Chondrocyte (in vitro differentiated cells): ENCODE measurements at places on chromosomes 12 and 14. TPM values are rescaled to one million over a fixed set of nuclear protein-coding genes. Genes with fewer than 3 reads are reported as not detected.

- peak; percentile 26 for DNase-seq
Observed at GRCh38 chr12:117109943-117110635, 10.9 kb upstream of the TESC start.

The GSG1 gene
- total RNA-seq: 0.36 to 0.38 TPM in 2 of 3 replicates, not detected in the other

DNA sequence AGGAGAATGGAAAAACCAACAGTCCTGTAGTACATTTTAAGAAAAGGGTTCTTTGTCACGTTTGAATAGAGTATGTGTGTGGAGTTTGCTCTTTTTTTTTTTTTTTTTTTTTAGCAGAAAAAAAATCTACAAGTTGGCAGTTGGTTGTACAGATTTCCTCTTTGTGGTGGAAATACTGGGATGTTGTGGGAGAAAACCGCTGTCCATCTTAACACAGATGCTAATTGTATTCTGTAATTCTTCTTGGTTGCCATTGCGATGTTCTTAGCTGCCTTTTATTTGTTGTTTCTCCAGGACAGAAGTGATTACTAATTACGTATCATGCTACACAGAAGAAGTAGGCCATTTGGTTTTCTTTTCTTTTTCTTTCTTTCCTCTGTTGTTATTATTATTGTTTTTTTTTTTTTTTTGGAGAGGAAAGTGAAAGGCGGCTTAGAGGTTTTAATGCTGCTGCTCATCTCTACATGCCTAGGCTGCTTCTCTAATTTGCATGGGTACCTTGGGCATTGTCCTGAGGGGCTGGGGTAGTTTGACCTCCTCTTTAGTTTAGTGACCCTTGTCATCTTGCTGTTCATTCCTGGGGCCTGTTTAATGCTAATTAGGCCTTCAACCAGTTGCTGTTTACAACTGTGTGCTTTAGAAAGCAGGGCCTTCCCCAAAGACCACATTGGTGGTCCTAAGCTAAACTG lies 94.7 kb downstream of the TMTC2 start:
- DNase-seq: no peak

The CLEC14A gene
- total RNA-seq: not detected in 3 replicates

The ERG28 gene
- 15.5 to 20.4 TPM (median 16.7 TPM) in 3 replicates for total RNA-seq

GRCh38 chr14:99995700-99996356 lies 69.4 kb upstream of the EVL start:
- no peak for DNase-seq

GRCh38 chr12:96520767-96521166 lies 31.4 kb downstream of the CFAP54 start:
- DNase-seq: no peak

DNA sequence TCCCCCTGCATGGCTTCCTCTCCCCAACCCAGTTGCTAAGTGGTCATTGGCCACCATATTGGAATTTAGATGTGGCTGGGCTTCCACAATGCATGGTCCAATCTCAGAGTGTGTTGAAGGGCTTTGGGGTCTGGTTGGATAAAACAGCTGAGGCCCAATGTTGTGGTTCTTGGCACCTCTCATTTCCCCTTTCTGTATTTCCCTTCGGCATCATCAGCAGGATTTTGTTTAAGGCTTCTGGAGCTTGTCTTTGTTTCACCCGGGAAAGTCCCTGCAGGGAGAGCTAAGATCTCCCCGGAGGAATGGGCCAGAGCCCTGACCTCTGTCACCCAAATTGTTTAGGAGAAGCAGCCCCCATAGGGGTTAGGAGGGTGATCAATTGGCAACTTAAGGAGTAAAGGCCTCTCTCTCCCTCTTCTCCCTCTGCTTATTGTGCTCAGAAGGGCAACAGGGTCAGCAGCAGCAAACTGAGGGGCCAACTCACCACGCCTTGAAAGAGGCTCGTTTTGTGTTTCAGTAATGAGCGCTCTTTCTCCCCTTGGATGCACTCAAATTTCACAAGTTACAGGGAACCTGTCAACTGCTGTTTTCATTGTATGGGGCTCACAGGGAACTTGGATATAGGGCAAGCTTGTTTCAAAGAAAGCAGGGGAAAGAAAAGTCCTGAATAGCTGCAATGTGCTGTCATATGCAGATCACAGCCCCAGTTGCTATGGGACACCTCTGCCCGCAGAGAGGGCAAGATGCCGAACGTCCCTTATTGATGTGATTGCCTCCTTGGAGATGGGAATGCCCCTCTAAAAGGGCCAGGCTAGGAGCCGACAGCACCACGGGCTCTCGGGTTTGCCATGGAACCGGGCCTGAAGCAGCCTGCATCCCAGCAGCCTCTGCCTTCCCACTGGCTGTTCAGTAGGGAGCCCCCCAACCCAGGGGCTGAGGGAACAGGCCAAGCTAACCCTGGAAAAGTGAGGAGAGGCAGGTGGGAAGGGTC lies 223.7 kb downstream of the ZFP36L1 start:
- no peak for DNase-seq

The NKX2-1 gene
- total RNA-seq: not detected in 3 replicates

The CHGA gene
- not detected in 3 replicates for total RNA-seq
